ENCODE measurements at places on chromosomes 7 and 10.

DNA sequence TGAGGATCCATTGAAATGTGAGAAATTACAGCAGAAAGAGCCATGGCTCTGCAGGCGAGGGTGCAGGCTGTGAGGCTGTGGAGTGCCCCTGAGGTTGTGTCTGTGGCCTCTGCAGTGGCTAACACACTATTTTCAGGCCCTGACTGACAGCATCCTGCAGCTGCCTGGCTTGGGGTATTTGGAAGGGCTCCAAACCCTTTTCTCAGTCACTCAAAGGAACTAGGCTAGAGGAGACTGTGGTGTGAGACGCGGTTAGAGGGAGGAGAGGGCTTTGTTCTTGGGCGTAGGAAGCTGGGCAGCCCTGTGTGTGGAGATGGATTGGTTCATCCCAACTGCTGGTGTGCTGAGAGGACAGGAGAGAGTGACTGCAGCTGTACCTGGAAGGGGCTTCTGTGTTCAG, 134.9 kb downstream of the RAMP3 start:
- no peak for DNase-seq

DNA sequence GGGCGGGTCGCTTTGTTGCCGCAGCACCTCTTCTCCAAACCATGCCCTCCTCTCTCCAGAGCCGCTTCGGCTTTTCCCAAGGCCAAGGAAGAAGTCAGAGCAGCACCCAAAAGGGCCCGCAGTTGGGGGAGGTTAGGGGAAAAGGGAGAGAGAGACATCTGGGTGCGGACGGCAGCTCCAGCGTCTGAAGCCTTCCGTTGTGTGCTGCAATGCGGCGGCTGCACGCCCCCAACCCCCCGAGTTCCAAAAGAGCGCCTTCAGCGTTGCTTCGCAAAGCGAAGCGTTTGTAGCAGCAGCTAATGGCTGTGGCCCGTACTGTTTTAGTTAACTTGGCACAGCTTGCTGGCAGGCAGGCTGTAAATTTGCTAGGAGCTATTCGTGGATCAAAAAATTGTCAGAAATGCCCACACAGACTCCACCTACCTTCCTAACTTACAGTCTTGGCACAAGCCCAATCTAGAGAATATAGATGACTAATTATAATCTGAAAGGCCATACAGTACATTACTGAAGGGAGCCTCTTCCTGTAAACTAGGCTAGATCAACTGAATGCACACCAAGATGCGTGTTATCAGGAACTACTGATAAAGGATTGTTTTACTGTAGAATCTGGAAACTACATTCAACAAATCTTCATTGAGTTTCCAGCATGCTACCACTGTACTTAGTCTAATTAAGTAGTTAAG, 1.1 kb upstream of the KBTBD2 start:
- DNase-seq, result peak; percentile 45

DNA sequence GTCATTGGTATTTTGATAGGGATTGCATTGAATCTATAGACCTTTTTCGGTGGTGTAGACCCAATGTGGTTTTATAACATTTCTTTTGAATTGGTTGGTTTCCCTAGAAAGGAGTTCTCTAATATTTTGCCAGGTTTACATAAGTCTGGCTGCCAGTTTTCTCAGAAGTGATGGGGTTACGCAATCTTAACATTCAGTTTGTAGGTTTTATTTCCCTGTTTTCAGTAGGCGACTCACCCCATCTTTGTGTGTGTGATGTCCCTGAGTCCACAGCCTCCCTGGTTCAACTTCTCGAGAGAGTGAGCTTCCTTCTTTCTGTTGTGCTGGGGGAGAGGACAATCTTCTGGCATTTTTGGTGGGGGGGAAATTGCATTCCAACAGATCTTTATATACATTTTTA, 9.6 kb upstream of the KIF5B start:
- peak; percentile 57 for DNase-seq

- DNase-seq, result no peak
Observed at GRCh38 chr7:141563956-141564623, 12.9 kb downstream of the AGK start.

DNA sequence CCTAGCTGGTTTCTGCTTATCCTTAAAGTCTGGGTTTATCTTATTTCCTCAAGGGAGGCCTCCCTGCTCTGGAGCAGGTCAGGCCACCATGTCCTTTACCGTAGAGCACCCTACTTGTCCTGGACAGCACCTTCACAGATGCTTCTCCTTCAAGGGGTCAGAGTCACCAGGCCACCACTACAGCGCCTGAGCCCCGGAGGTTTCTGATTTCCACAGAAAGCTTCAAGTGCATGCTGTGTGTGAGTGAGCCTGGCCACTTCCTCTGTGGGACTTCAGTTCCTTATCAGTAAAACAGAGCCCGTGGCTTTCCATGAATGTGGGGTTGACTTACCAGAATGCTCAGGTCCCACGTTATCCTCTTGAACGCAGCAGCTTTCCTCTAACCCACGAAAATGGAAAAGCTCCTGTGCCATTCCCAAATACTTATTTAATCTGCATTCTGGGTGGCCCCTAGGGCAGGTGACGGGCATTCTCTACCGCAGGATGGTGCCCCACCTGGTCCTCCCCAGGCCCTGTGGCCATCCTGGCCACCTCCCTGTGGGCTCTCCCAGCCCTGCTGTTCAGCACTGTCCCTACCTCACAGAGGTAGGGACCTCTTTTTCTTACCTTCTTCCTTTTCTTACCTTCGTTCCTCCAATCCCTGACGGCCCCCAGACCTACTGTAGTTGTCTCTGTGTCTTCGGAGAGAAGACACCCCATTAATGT, 1.4 kb upstream of the DOCK1 start:
- DNase-seq, result no peak

- no peak for DNase-seq
Observed at GRCh38 chr7:14892961-14893360, 9.6 kb downstream of the DGKB start.

GRCh38 chr10:100007231-100008141, 2.3 kb downstream of the DNMBP start:
- no peak for DNase-seq

DNA sequence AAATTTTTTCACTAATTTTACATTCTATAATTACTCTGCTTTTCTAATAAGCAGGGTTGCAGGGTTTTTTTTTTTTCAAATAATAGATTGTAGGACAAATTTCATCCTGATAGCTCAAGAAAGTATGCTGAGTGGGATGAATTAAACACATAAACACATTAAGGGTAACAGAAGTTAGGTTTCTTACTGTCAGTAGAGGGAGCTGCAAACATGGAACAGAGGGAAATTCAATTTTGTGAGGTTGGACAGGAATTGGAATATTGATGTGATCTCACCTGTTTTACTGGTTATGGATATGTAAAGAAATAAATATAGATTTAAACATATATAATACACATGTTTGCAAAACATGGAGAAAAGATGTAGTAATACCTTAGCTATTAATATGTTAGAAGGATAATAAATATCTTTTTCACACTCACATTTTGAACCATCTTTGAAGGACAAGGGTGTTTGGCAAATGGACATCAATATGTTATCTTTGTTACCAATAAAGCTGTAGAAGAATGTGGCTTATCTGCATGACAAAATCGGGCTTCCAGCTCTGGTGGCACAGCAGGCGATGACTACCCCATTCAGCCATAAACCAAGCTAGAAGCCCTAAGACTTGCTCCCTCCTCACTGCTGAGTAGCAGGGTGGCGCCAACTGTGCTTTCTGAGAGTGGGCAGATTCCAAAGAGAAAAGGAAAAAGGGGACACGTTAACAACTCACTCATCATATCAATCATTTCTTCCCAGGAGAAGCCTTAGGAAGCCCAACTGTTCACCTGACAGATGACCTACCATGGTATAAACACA, 1257.4 kb downstream of the GATA3 start:
- no peak for DNase-seq

DNA sequence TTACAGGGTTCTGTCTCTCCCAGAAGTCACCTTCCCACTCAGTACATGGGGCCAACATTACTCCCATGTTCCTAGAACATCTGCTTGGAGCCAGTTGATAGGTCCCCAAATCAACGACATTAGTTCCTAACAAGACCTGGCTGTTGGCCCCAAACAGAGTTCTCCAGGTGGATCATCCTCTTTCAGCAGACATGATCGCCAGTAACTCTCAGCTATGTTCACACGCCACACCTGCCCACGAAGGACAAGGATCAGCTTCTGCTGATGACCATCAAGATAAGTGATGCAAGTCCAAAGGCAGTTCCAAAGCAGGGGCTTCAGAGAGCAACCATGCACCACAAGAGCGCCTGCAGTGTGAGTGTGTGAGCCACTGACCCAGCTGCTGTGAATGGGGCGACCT, 11.0 kb downstream of the ZNF777 start:
- no peak for DNase-seq

DNA sequence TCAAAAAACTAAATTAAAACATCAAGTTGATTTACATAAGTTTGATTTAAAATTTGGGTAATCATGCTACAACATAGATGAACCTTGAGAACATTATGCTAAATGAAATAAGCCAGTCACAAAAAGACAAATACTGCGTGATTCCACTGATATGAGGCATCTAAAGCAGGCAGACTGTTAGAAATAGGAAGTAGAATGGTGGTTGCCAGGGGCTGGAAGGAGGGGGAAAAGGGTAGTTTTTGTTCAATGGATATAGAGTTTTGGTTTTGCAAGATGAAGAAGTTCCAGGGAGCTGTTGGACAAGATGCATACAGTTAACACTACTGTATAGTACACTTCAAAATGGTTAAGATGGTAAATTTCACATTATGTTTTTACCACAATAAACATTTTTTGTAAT, 45.0 kb upstream of the IFRD1 start:
- no peak for DNase-seq

- DNase-seq, result no peak
Observed at GRCh38 chr7:26675143-26675887, 189.1 kb downstream of the SKAP2 start.

- DNase-seq, result no peak
Observed at GRCh38 chr10:128979405-128979804, 487.6 kb upstream of the MGMT start.

GRCh38 chr7:70416986-70417655, 714.8 kb upstream of the GALNT17 start:
- DNase-seq, result no peak

- DNase-seq, result no peak
Observed at GRCh38 chr7:11911900-11912299, 79.9 kb upstream of the THSD7A start.

DNA sequence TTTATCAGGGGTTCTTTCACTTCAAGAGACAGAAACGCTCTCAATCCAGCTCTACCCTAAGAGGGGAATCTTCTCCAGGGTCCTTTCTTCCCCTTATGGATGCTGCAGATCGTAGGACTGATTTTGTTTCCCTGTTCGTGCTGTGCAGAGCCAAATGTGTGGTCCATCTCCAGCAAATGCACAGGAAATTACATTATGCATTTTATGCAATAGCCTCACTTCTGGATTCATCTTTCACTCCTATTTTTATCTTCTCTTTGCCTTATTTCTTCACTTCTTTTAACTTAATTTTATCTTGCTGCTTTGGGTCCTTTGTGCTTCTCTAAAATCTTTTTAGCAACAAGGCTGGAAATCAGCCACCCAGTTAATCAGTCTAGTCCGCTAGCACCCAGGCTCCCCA, 184.5 kb upstream of the INHBA start:
- DNase-seq, result no peak

DNA sequence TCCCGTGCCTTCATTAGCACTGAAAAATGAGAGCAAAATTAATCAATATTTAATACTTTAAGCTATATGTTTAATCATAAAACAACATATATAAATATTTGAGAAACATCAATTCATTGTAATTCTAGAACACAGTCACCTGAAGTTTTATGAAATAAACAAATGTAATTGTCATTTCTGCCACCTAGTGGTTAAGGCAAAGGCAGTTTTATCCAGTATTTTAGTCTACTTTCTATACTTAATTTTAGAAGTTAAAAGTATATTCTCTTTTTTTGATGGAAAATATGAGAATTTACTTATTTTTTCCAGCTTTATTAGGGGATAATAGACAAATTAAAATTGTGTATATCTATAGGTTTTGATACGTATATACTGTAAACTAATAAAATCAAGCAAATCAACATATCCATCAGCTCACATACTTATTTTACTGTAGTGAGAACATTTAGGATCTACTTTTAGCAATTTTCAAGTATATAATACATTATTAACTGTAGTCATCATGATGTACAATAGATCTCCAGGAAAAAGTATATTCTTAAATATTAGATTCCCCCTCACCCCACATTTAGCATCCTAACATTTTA, 16.9 kb downstream of the PCGF6 start:
- DNase-seq, result no peak

GRCh38 chr7:1979591-1980560, 252.9 kb downstream of the MAD1L1 start:
- DNase-seq, result no peak

GRCh38 chr7:25075459-25075858, 49.6 kb downstream of the CYCS start:
- DNase-seq, result no peak

GRCh38 chr10:69499726-69500689, 48.7 kb downstream of the TSPAN15 start:
- DNase-seq, result no peak

GRCh38 chr7:133409421-133409820, 156.5 kb downstream of the EXOC4 start:
- no peak for DNase-seq

DNA sequence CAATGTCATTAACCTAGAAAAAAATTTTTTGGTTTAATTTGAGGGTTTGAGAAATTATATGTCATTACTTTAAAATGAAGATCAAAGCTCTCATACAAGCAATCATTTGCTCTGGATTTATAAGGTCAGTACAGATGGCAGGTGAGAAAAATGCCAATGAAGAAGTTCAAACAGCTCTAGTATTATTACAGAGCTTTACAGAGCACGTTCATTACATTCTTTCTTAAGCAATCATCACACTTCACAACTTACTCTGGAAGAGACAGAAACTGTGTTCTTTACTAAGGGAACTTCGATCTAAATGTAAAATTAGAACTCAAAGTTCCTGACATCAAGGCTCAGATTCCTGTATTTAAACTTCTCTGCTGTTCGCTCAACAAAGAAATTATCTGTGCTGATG, 153.4 kb downstream of the ATE1 start:
- DNase-seq, result no peak

GRCh38 chr10:60560451-60560850, 170.8 kb upstream of the ANK3 start:
- DNase-seq, result no peak

GRCh38 chr10:70661623-70662361, 10.5 kb upstream of the ADAMTS14 start:
- DNase-seq, result no peak
